ENCODE measurements at places on chromosomes 11 and 22.

GRCh38 chr11:117459979-117460300, 132.3 kb downstream of the CEP164 start:
- no peak overlapping the region for H3K27ac ChIP-seq
- DNase-seq, result no peak
- no peaks in the 10 kb centered on the region for H3K36me3 ChIP-seq
- no peak overlapping the region for H3K4me3 ChIP-seq

DNA sequence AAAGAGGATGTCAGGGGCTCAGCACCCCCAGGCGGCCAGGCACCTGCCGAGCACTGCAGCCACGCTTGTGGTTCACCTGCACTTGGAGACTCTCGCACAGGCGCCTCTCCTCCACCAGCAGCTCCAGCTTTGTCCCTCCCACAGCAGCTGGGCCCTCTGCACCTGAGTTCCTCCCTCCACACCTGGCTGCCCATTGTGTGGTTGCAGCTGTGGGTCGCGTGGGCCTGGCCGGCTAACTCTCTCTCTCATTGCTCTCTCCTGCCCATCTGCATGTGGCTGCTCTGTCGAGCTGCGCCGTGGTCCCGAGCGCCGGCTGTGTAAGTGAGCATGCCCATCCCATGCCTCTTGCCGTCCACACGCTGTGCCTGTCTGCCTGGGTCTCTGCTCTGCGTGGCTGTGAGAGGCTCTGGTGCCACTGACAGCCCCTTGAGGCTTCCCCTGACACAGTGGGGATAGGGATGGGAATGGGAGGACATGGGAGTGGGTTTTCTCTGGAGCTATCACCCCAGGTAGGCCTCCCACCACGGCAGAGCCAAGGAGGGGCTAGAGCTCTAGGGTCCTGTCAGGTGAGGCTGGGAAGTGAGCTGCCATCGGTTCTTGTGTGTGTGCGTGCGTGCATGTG, 8.5 kb upstream of the ACR start:
- H3K27ac ChIP-seq, result no peak overlapping the region
- DNase-seq, result no peak
- H3K36me3 ChIP-seq, result no peaks in the 10 kb centered on the region
- no peaks in the 10 kb centered on the region for H3K4me1 ChIP-seq
- H3K27me3 ChIP-seq, result peaks cover 2% of the 10 kb centered on the region

- H3K27me3 ChIP-seq, result peaks cover 4% of the 10 kb centered on the region
- peaks cover 11% of the 10 kb centered on the region for H3K36me3 ChIP-seq
- no peak overlapping the region for H3K4me3 ChIP-seq
- H3K27ac ChIP-seq, result no peak overlapping the region
- DNase-seq, result no peak
Observed at GRCh38 chr22:40251106-40251505, 73.4 kb downstream of the TNRC6B start.

DNA sequence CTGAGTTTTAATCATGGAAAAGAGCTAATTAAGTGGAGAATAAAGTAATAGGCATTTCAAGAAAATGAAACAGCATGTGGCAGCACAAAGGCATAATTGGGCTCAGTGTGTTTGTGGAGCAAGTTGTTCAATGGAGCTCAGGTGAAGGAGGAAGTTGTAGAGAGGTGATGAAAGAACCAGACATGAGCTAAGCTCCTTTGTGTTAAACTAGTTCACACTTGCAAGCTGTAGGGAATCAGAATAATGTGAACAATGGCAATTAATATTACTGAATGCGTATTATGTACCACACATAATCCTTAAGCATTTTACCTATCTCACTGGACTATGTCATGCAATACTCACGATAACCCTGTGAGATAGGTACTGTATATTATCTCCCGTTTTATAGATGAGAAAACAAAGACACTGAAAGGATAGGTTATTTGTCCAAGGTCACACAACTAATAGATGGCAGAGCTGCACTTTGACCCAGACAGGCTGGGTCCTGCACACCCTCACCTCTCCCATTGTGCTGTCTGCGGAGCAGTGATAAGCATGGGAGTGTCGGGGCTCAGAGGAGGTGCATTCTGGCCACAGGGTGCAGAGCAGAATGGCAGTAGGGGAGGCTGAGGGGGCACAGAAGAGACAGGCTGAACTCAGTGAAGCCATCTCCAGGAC, 8.9 kb downstream of the OLFML1 start:
- H3K4me1 ChIP-seq, result peaks cover 7% of the 10 kb centered on the region
- peaks cover 1% of the 10 kb centered on the region for H3K27me3 ChIP-seq
- peaks cover 5% of the 10 kb centered on the region for H3K36me3 ChIP-seq
- no peak overlapping the region for H3K27ac ChIP-seq
- no peak for DNase-seq

DNA sequence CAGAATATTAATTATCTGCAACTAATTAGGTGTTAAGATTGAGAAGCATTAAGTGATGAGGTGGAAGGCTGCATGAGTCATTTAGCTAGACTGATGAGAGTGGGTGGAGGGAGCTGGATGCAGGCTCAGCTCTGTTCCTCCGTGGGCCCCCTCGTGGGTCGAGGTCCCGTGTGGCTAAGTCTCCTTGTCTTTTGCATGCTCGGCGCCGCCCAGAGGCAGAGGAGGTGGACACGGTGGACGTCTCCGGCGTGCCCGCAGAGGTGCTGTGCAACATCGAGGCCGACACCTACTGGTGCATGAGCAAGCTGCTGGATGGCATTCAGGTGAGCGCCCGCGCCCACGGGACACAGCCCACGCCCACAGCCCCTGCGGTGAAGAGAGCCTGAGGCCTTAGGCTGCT, 211.6 kb downstream of the TBC1D22A start:
- H3K4me1 ChIP-seq, result peaks cover 34% of the 10 kb centered on the region
- no peak overlapping the region for H3K4me3 ChIP-seq
- peaks cover 3% of the 10 kb centered on the region for H3K27me3 ChIP-seq
- DNase-seq, result no peak

- H3K4me1 ChIP-seq, result no peaks in the 10 kb centered on the region
- H3K36me3 ChIP-seq, result no peaks in the 10 kb centered on the region
- no peak overlapping the region for H3K4me3 ChIP-seq
- H3K27me3 ChIP-seq, result peaks cover 3% of the 10 kb centered on the region
Observed at GRCh38 chr11:113564527-113565130, 89.4 kb upstream of the DRD2 start.

- no peak for DNase-seq
- H3K27me3 ChIP-seq, result no peaks in the 10 kb centered on the region
- no peaks in the 10 kb centered on the region for H3K4me1 ChIP-seq
- no peak overlapping the region for H3K4me3 ChIP-seq
Observed at GRCh38 chr11:132910011-132910760, 622.1 kb downstream of the OPCML start.

GRCh38 chr11:83054904-83055380, 16.8 kb downstream of the RAB30 start:
- no peaks in the 10 kb centered on the region for H3K36me3 ChIP-seq
- no peak overlapping the region for H3K27ac ChIP-seq
- no peaks in the 10 kb centered on the region for H3K27me3 ChIP-seq
- no peak overlapping the region for H3K4me3 ChIP-seq

DNA sequence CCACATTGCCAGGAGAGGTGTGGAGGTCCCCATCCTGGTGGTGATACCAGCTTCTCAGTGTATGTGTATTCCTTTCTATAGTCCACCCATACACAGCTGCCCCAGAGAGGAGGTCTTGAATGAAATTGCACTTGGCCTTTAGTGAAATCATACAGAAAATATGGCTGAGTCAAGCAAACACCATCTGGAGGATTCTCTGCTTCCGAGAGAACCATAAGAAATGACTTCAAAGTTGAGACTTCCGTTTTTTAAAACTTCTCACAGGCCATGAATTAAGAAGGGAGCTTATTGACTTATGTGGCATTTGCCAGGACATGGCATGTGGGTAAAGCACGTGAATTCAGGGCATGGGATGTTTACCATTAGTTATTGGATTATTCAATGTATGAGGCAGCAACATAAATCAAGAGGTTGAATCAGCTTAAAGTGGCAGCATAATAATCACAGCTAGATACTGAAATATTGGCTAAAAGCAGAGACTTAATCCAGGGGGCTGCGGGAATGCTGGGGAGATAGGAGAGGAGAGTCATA, 119.1 kb upstream of the MTNR1B start:
- H3K36me3 ChIP-seq, result no peaks in the 10 kb centered on the region
- H3K4me3 ChIP-seq, result no peak overlapping the region
- DNase-seq, result no peak
- H3K4me1 ChIP-seq, result no peaks in the 10 kb centered on the region
- H3K27me3 ChIP-seq, result no peaks in the 10 kb centered on the region

DNA sequence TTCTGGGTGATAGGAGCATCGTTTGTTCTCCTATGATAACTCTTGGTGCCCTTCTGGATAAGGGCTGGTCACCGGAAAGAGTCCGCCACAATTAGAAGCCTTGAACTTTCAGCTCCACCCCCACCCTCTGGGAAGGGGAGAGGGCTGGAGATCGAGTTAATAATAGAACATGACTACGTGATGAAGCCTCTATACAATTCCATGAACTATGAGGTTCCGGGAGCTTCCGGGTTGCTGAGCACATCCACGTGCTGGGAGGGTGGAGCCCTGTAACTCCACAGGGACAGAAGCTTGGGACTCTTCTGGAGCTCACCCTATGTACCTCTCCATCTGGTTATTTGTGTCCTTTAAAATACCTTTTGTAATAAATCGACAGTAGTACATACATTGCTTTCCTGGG, 40.3 kb downstream of the ARHGAP42 start:
- no peak for DNase-seq
- H3K4me3 ChIP-seq, result no peak overlapping the region
- no peak overlapping the region for H3K27ac ChIP-seq
- no peaks in the 10 kb centered on the region for H3K27me3 ChIP-seq
- H3K4me1 ChIP-seq, result no peaks in the 10 kb centered on the region
- peaks cover 5% of the 10 kb centered on the region for H3K36me3 ChIP-seq

DNA sequence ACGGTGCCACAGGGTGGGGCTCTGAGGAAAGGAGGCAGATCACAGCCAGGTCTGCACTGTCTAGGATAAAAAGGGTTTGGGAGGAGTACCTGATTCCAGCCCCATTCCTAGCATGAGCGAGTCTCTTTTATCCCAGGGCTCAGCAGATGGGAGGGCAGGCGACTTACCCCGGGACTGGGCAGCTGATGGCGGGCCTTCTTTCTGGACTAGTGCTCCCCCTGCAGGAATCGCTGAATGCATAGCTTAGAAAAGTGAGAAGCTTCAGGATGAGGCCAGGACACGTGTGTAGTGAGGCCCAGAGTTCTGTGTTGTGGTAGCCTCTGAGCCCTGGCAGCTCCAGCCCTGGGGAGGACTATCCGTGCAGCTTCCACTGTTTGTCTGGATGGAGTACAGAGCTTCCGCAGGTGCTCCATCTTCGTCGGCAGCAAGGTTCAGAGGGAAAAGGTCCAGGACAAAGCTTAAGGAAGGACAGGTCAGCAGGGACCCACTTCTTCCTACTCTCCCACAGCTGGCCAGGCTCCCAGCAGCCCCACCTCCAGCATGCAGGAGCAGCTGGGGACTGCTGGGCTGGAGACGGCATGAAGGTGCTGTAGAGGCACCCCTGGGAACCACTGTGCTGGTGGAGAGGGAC, 30.4 kb downstream of the COMMD9 start:
- H3K27ac ChIP-seq, result no peak overlapping the region
- H3K27me3 ChIP-seq, result peaks cover 28% of the 10 kb centered on the region
- H3K4me1 ChIP-seq, result no peaks in the 10 kb centered on the region
- no peak overlapping the region for H3K4me3 ChIP-seq
- DNase-seq, result no peak
- H3K36me3 ChIP-seq, result no peaks in the 10 kb centered on the region

GRCh38 chr11:120289426-120289825, 35.7 kb upstream of the TLCD5 start:
- peaks cover 8% of the 10 kb centered on the region for H3K27me3 ChIP-seq
- no peak overlapping the region for H3K4me3 ChIP-seq
- DNase-seq, result no peak
- H3K27ac ChIP-seq, result no peak overlapping the region
- no peaks in the 10 kb centered on the region for H3K36me3 ChIP-seq
- H3K4me1 ChIP-seq, result no peaks in the 10 kb centered on the region

DNA sequence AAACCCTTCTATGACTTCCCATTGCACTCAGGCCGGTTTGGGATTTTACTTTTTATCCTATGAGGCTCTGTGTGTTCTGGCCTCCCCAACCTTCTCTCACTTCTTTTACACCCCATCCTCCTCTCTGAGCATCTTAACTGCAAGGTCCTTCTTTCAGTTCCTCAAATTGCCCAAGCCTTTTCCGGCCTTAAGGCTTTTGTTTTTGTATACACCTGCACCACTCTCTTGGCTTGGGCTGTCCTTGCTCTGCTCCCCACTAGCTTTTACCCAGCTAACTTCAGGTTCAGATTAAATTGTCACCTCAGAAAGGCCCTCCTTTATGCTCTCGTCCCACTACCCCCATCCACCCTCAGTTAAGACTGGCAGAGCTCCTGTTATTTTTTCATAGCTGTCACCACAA, 55.5 kb downstream of the FAM83F start:
- peaks cover 68% of the 10 kb centered on the region for H3K4me1 ChIP-seq
- DNase-seq, result no peak
- H3K4me3 ChIP-seq, result peak overlapping the region; percentile 49
- H3K27ac ChIP-seq, result no peak overlapping the region

DNA sequence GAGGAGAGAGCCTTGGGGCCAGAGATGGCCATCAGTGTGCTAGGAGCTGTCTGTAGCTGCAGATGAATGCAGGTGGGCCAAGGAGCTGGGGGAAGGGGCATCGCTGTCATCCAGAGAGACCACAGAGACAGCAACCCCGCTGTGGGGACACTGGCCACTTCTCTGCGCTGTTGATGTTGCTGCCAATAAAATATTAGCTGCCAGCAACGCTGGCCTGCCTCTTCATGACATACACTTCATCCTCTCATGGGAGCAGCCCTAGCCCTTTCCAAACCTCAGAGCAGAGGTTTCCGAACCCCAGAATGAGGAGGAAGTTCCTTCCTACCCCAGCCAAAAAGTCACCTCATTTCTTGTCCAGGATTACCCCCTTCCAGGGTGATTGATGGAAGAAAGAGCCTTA, 106.2 kb downstream of the PARVA start:
- H3K27me3 ChIP-seq, result peaks cover 11% of the 10 kb centered on the region
- H3K4me3 ChIP-seq, result no peak overlapping the region
- H3K4me1 ChIP-seq, result no peaks in the 10 kb centered on the region
- DNase-seq, result no peak
- H3K27ac ChIP-seq, result no peak overlapping the region
- H3K36me3 ChIP-seq, result no peaks in the 10 kb centered on the region

DNA sequence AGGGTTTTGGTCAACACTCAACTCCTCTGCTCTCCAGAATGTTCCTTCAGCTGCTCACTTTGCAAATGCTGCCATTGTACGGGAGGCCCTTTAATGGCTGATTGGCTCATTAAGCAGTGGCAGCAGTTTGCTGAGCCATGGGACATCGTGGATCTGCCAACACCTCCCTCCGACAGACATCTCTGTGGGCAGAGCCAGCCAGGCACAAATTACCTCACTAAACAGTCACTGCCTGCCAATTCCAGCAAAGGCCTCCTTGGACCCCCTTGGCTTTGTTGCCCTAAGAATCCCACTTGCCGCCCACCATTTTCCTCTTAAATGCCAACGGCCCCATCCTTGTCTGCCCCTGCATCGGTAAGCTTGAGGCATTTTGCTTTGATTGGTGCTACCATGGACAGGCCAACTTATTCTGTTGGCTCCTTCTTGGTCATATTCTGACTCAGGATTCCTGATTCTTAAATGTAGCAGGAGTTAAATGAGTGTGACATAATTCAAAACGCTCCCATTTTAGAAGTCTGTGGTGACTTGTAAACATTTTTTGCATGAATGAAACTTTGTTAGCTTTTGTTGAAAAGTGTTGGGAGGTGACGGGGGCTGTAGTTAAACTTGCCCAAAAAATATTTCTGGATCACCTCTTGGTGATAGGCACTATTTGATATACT, 57.5 kb upstream of the LMO2 start:
- no peaks in the 10 kb centered on the region for H3K4me1 ChIP-seq
- H3K4me3 ChIP-seq, result no peak overlapping the region
- H3K27ac ChIP-seq, result no peak overlapping the region
- H3K27me3 ChIP-seq, result no peaks in the 10 kb centered on the region
